Effector memory CD8-positive, alpha-beta T cell (primary cell): ENCODE measurements at places on chromosomes 3 and 15.
A peak's percentile ranks its signal among the peaks of the same experiment; 100 is the strongest.

- peaks cover 14% of the 10 kb centered on the region for H3K27me3 ChIP-seq
- no peaks in the 10 kb centered on the region for H3K4me1 ChIP-seq
- no peak overlapping the region for H3K4me3 ChIP-seq
Observed at GRCh38 chr15:58348095-58348812, 83.5 kb upstream of the LIPC start.

DNA sequence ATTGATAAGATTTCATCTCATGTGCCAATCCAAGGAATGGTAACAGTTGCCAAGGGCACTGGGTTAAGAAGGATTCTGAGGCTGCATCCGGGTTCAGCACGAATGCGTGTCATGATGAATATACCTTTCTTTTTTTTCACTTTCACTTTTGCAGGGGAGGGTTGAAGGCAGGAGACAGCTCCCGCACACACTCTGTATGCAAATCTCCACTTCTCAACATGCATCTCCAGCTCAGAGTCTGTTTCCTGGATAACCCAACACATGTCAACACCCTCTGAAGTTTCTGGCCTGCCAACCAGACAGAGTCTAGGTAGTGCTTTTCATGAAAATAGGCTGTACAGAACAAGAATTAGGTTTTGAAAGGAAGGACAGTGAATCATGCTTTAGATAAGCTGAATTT is 21.6 kb downstream of the B4GALT4 start:
- peak overlapping the region; percentile 88 for H3K27ac ChIP-seq
- DNase-seq = no peak
- peaks cover 78% of the 10 kb centered on the region for H3K36me3 ChIP-seq
- peak overlapping the region; percentile 26 for H3K4me3 ChIP-seq
- no peaks in the 10 kb centered on the region for H3K27me3 ChIP-seq

- H3K36me3 ChIP-seq = no peaks in the 10 kb centered on the region
- H3K4me3 ChIP-seq = no peak overlapping the region
- no peaks in the 10 kb centered on the region for H3K27me3 ChIP-seq
- no peak for DNase-seq
- H3K27ac ChIP-seq = no peak overlapping the region
Observed at GRCh38 chr3:191774485-191774884, 313.5 kb downstream of the PYDC2 start.

- H3K36me3 ChIP-seq = peaks cover 14% of the 10 kb centered on the region
- no peak overlapping the region for H3K4me3 ChIP-seq
- no peak overlapping the region for H3K27ac ChIP-seq
- DNase-seq = no peak
- no peaks in the 10 kb centered on the region for H3K27me3 ChIP-seq
- H3K4me1 ChIP-seq = peaks cover 38% of the 10 kb centered on the region
Observed at GRCh38 chr3:171454041-171454440, 6.2 kb downstream of the TNIK start.

- peak overlapping the region; percentile 95 for H3K4me3 ChIP-seq
- H3K36me3 ChIP-seq = peaks cover 32% of the 10 kb centered on the region
- H3K27me3 ChIP-seq = peaks cover 8% of the 10 kb centered on the region
- peak; percentile 40 for DNase-seq
Observed at GRCh38 chr3:71582612-71583565, 639 bp downstream of the FOXP1 start.

DNA sequence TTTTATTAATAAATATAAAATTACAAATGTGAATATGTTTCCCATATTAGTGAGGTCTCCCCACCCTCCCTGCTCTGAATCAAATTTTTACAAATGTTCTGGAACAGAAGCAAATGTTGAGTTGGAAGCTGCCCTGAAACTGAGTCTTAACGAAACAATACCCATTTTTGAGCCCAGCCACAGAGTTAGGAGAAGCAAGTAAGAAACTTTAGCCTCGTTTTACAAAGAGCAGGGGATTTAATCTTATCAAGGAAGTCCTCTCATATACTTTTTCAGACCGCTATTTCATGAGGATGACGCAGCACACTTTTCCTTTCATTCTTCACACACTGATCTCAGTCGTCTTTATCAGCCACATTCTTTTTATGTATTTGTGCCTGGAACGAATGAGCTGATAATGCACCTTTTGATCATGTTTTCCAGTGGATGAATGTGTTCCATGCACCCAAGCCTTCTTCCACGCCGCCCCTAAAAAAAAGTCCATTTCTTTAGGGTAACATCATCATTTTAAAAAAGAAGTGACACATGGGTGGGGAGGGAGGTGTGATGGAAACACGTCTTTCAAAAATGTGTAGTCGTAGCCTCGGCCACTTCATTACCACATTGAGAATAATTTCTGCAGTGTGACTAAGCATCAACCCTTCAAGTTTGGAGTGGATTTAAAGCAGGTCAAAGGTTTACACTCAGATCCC is 48.1 kb downstream of the SETMAR start:
- peak overlapping the region; percentile 86 for H3K4me3 ChIP-seq
- H3K4me1 ChIP-seq = peaks cover 12% of the 10 kb centered on the region
- peak; percentile 6 for DNase-seq
- no peaks in the 10 kb centered on the region for H3K27me3 ChIP-seq

DNA sequence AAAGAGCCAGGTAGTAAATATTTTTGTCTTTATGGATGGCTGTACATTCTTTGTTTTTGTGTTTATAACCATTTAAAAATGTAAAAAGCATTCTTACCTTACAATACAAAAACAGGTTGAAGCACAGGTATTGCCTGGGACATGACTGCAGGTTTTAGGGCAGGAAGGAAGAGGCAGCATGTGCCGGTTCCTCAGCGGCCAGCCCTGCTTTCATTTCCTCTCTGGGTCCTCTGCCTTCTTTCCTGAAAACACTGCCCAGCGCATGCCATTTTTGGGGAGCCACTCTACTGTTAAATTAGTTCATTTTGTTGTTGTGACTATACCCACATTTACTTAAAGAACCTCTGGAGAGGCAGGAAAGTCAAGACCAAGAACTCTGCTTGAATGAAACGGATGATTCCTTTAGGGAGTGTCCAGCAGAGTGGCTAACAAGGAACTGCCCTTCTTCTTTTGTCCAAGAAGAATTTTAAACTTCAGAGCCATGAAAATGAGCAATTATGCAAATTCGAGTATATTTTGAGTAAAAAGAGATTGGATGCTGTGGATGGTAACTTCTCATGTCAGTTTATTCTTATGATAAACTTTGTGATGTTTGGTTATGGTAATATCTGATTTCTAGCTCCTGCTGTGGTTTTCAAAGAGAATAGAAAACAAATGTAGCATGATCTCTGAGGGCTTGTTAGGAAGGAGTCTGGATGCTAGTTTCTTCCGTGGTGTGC is 52.7 kb downstream of the SACM1L start:
- peaks cover 23% of the 10 kb centered on the region for H3K4me1 ChIP-seq
- H3K36me3 ChIP-seq = peaks cover 88% of the 10 kb centered on the region
- H3K27me3 ChIP-seq = no peaks in the 10 kb centered on the region
- H3K4me3 ChIP-seq = no peak overlapping the region

DNA sequence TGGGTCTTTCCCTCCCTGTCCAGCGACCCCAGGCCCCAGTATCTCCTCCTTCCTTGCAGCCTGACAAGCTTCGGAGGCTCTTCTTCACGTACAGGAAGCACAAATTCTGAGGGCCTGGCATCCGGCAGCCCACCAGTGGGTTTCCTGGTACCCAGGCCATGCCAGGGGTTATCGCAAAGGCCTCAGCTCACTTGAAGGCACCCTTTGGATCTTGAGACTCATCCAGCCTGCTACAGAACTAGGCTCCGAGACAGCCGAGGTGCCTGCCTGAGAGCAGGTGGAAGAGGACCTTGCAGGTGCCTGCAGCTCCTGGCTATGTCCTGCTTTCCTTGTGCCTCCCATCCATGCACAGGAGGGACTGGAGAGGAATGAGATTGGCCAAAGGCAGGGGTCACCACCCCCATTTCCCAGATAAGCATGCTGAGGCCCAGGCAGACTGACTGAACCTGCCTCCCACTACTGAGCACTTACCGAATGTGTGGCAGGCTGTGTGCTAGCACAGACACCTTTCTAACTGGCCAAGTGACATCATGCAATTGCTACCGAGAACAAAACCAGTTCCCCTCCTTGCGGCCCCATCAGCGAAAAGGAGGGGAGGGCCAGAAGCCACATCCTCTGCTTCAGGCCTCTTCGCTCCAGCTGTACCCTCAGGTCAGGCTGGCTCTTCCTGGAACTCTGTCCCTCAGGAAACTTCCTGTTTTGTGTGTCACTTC is 11.2 kb downstream of the SH2D7 start:
- H3K4me3 ChIP-seq = peak overlapping the region; percentile 78
- H3K36me3 ChIP-seq = no peaks in the 10 kb centered on the region
- peak; percentile 62 for DNase-seq
- H3K27me3 ChIP-seq = no peaks in the 10 kb centered on the region
- peaks cover 50% of the 10 kb centered on the region for H3K4me1 ChIP-seq

- no peaks in the 10 kb centered on the region for H3K36me3 ChIP-seq
- DNase-seq = no peak
- no peaks in the 10 kb centered on the region for H3K4me1 ChIP-seq
- no peak overlapping the region for H3K27ac ChIP-seq
- H3K4me3 ChIP-seq = no peak overlapping the region
Observed at GRCh38 chr15:80601256-80601655, 93.9 kb upstream of the ABHD17C start.

- H3K4me3 ChIP-seq = no peak overlapping the region
- no peaks in the 10 kb centered on the region for H3K4me1 ChIP-seq
- H3K27me3 ChIP-seq = no peaks in the 10 kb centered on the region
- H3K27ac ChIP-seq = no peak overlapping the region
- no peak for DNase-seq
- no peaks in the 10 kb centered on the region for H3K36me3 ChIP-seq
Observed at GRCh38 chr3:53989946-53990345, 98.3 kb upstream of the SELENOK start.

GRCh38 chr15:78909791-78910228 is 35.0 kb downstream of the CTSH start:
- H3K4me1 ChIP-seq = peaks cover 24% of the 10 kb centered on the region
- no peak overlapping the region for H3K27ac ChIP-seq
- no peaks in the 10 kb centered on the region for H3K27me3 ChIP-seq

GRCh38 chr3:148748283-148748682 is 50.6 kb downstream of the AGTR1 start:
- no peak overlapping the region for H3K4me3 ChIP-seq
- DNase-seq = no peak
- no peaks in the 10 kb centered on the region for H3K36me3 ChIP-seq
- no peaks in the 10 kb centered on the region for H3K27me3 ChIP-seq
- no peaks in the 10 kb centered on the region for H3K4me1 ChIP-seq
- H3K27ac ChIP-seq = no peak overlapping the region

DNA sequence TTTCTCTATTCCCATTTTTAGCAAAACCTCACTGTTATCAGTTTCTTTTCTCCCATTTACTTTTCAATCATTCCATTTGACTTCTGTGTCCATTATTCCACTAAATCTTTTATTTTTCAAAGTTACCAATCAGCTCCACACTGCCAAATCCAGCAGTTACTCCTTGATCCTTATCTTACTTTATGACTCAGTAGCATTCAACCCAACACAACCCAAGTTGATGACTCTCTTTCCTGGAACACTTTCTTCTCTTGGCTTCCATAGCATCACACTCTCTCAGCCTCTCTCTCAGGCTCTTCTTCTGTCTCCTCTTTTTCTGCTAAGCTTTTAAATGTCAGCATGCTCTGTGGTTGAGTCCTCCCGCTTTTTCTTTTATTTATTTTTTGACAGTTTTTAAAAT is 36.3 kb downstream of the RASGRP1 start:
- H3K27ac ChIP-seq = peak overlapping the region; percentile 7
- no peak for DNase-seq
- peak overlapping the region; percentile 1 for H3K4me3 ChIP-seq
- H3K27me3 ChIP-seq = no peaks in the 10 kb centered on the region

GRCh38 chr3:43331381-43331780 is 45.0 kb downstream of the SNRK start:
- no peaks in the 10 kb centered on the region for H3K27me3 ChIP-seq
- H3K4me1 ChIP-seq = peaks cover 28% of the 10 kb centered on the region
- peak overlapping the region; percentile 6 for H3K27ac ChIP-seq
- no peak overlapping the region for H3K4me3 ChIP-seq
- peaks cover 53% of the 10 kb centered on the region for H3K36me3 ChIP-seq
